Stimulated activated CD4-positive, alpha-beta T cell treated with anti-CD3 and anti-CD28 coated beads, Interleukin-1b, Interleukin-23, amount 100 ng/mL, for 1 hour (primary cell): ENCODE measurements at places on chromosomes 1 and 21.

GRCh38 chr21:44853601-44854390 lies 19.7 kb downstream of the PTTG1IP start:
- DNase-seq, result no peak

DNA sequence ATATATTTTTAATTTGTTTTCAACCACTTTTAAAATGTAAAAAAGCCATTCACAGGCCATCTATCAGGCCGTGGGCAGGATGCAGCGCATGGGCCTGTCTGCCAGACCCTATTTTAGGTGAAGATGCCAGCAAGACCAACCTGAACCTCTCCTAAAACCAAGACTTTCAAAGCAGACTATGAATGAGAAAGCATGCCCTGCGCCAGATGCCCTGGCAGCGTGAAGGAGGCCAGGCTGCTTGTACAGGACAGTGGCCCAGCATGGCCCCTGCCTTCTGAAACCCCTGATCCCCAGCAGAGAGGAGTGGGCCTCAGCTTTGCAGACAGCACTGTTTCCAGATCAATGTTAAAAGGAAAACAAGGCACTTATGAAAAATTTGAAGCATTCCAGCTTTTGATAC lies 31.6 kb downstream of the WDR4 start:
- DNase-seq, result no peak

- DNase-seq, result no peak
Observed at GRCh38 chr1:212127221-212127620, 91.7 kb downstream of the DTL start.

- DNase-seq, result peak; percentile 70
Observed at GRCh38 chr1:27284425-27285273, 37.3 kb upstream of the TMEM222 start.

DNA sequence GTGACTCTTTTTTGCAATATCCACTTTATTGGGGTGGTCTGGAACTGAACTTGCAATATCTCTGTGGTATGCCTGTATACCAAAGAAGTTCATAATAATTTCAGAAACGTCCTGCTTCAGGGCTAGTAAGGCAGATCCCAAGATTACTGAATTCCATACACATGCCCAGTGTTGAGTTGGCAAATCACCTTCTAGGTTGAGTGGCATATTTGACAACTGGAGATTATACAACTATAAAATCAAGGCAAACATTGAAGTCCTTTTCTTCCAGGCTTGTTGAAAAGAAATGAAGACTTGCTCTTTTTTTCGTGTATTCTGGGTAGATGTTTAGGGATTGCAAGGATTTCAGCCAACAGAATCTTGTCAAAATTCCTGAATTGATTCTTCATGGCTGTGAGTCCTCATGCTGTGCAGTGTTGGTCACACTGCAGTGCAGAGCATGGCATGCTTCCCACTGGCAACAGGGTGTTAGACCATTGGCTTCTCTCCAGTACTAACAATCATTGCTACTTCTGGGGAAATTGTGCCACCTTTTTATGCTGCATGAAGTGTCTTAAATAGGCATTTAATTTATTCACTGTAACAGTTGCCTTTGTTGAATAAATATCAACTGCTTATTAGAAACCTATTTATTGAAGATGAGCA lies 367.1 kb upstream of the ADGRL4 start:
- no peak for DNase-seq

DNA sequence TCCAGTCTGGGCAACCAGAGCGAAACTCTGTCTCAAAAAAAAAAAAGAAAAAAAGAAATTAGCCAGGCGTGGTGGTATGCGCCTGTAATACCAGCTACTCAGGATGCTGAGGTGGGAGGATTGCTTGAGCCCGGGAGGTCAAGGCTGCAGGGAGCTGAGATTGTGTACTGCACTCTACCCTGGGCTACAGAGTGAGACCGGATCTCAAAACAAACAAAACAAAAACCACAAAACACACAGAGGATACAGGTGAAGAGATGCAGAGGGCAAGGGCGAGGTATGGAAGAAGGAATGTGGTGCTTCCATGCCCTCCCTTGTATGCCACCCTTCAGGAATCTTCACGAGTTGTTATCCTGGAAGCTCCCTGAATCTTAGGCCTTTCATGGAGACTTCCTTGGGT lies 68.5 kb downstream of the NDUFS5 start:
- no peak for DNase-seq

- no peak for DNase-seq
Observed at GRCh38 chr21:44400791-44401385, 47.5 kb downstream of the TRPM2 start.

DNA sequence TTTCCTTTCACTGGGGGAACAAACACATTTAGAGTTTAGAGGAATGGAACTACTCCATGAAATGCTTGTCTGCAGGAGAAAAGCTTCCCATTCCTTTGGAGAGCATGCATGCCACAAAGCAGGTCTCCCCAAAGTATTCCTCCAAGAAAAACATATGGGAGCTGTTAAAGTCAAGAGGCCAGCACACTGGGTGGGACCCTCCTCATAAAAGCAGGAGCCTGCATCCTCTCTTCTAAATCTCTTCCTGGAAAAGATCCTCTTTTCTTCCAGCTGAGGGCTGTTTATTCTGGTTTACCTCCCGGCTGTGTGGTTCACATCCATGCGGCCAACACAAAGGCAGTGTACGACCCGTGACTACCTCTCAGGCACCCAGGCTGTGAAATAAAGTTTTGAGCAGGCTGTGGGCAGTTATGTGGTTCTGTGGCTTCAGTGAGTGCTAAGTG lies 103.4 kb downstream of the TENT5C start:
- no peak for DNase-seq

- no peak for DNase-seq
Observed at GRCh38 chr1:192951691-192952460, 107.3 kb downstream of the UCHL5 start.

DNA sequence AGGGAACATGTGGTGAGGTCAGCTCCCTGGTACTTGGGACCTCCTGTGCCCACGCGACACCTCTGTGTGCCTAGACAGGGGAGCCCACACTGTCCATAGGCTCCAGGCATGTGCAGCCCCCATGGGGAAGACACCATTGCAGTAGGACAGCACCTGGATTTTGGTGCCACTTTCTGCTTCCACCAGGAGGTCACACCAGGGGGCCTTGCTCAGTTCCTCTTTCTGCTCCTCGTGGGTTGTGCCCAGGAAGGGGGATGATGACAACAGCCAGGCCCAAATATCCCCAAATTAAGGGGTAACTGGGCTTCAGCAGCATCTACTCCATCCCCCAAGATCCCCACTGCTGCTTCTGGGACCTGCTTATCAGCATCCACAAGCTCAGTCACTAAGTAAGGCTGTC lies 358.2 kb upstream of the KAZN start:
- DNase-seq, result no peak

GRCh38 chr1:17438318-17439249 lies 893 bp downstream of the RCC2 start:
- peak; percentile 59 for DNase-seq

DNA sequence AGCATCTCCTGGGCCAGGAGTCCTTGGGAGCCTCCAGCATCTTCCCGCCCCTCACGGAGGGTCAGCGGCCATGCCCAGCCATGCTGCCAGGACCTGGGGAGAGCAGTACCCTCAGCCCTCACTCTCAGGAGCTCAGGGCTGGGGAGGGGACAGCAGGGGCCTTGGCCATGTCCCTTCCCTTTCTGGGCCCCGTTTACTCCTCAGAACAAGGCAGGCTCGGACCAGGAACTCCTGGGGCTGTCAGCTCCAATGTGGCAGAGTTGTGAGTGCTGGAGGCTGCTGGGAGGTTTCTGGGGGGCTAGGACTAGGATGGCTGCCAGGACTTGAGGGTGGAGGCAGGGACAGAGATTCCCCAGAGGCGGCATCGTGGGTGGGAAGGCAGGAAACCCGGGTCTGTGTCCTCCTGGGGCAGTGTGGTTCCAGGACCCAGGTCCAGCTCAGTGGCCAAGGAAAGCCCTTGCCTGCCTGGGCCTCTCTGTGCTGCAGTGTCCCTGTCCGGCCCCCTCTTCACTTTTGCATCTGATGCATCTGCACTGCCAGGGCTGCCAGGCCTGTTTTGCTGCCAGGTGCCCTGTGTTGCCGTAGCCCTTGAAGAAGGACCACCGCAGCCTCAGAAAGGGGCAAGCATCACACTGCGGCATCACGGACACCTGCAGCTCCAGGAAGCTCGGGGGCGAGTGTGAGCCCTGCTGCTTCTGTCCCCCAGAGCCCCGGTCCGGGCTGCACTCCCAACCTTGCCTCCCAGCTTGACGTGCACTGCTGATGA lies 223.9 kb downstream of the CAMTA1 start:
- DNase-seq, result no peak
